Subcutaneous adipose tissue (tissue), 4 donors: ENCODE measurements at places on chromosomes 2 and 18. TPM values are rescaled to one million over a fixed set of nuclear protein-coding genes. Genes with fewer than 3 reads are reported as not detected.

ALLC gene
- total RNA-seq: not detected

SLC40A1 gene
- 55.2 TPM for total RNA-seq

GATA6 gene
- 5.7 TPM for total RNA-seq

VWC2L gene
- not detected for total RNA-seq

MDH1B gene
- total RNA-seq: 0.38 TPM

EPAS1 gene
- 375 TPM for total RNA-seq
